NK-92 treated with Interleukin-12 subunit alpha and Interleukin-12 subunit beta, amount 100 ng/mL, for 24 hours (cell line): ENCODE measurements at places on chromosomes 5 and 9.

- no peak for DNase-seq
Measured at GRCh38 chr5:119274030-119274766, 81.6 kb upstream of the TNFAIP8 start.

- DNase-seq, result no peak
Measured at GRCh38 chr9:10268531-10269485, 344.0 kb downstream of the PTPRD start.

DNA sequence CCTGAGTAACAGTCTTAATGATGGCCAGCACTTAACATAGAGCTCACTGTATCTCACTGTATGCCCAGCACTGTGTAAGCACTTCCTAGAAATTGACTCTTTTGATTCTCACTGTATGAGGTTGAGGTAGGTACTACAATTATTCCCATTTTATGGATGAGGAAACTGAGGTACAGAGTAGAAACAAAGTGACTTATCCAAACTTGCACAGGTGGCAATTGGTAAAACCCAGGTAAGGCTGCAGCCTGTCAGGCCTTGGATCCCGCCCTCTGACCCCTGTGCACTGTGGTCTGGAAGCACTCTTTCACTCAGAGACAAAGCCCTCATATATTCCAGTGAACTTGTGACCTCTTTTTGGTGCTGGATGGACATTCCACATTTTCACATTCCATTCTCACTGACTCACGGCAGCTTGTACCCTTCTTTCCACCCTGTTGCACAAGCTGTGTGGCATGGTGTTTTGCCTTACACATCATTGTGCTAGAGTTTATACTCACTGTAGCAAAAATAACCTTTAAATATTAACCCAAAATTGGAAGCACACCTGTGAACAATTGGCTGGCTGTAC lies 21.7 kb downstream of the ANKRD55 start:
- no peak for DNase-seq

DNA sequence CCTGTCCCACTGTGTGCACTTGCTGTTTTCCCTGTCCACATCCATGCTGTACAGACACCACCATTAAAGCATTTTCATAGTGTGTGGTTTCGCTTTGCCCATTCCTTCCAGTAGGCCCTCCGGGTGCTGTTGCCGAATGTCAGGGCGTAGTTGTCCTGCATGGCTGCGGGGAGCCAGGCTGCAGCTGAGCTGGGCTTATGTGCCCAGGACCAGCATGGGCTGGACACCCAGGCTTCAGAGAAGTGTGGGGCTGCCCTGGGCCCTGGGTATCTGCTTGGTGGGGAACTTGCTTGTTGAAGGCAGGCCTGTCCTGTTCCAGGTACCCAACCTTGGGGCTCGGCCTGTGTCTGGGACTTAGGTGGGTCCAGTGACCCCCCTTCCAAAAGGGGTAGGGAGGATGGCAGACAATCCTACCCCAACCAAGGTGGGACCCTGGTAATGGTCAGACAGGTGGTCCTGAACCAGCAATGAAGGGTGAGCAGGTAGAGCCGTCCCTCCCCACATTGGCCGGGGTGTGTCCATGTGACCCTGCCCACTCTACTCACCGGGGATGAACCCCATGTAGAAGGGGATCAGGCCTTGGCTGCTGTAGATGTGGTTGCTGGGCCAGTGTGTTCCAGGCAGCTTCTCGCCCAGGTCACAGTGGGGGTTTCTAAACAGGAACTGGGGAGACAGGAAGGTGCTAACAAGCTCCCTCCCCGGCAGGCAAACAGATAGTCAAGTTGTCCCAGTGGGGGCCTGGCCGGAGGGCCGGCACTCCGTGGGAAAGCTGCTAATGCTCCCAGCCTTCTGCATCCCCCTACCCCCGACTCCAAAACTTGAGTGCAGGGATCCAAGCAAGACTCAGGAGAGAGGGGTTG lies 2.8 kb downstream of the TUBB4B start:
- DNase-seq, result no peak

GRCh38 chr9:135463140-135463539 lies 16.4 kb upstream of the PPP1R26 start:
- DNase-seq, result no peak

DNA sequence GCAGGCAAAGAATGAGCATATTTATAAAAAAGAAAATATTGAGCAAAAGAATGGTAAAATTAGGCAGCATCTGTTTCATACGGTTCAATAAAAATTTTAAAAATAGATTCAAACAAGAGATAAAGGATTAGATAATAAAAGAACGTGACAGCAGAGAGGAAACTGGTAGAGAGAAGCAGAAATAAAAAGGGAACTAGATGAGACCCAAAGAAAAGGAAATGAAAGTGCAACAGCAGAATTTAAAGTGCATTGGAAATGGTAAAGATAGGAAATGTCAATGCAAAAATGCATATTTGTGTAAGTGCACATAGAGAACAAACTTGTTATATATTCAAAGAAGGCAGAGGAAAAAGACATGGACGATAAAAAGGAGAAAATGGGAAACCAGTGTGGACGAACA lies 70.2 kb downstream of the SUSD1 start:
- DNase-seq, result no peak
